Suprapubic skin (tissue), 4 donors: ENCODE measurements at places on chromosomes 5 and 9. TPM values are rescaled to one million over a fixed set of nuclear protein-coding genes. Genes with fewer than 3 reads are reported as not detected.

ORM2 gene
- total RNA-seq = 9.5 TPM

LECT2 gene
- not detected for total RNA-seq

PCDHGC4 gene
- total RNA-seq = 2.7 TPM

FOXD1 gene
- not detected for total RNA-seq

MARCOL gene
- total RNA-seq = not detected

MSX2 gene
- 10.9 TPM for total RNA-seq

PDZD2 gene
- 115 TPM for total RNA-seq

GRCh38 chr5:95151694-95152093, 133.2 kb downstream of the MCTP1 start:
- no peak for DNase-seq
- no peak overlapping the region for H3K4me3 ChIP-seq
- H3K4me1 ChIP-seq = no peaks in the 10 kb centered on the region
- H3K36me3 ChIP-seq = no peaks in the 10 kb centered on the region

- no peaks in the 10 kb centered on the region for H3K4me1 ChIP-seq
- no peak overlapping the region for H3K4me3 ChIP-seq
- no peaks in the 10 kb centered on the region for H3K27me3 ChIP-seq
- H3K36me3 ChIP-seq = no peaks in the 10 kb centered on the region
- H3K27ac ChIP-seq = no peak overlapping the region
Observed at GRCh38 chr5:6542421-6543345, 90.2 kb downstream of the NSUN2 start.

DNA sequence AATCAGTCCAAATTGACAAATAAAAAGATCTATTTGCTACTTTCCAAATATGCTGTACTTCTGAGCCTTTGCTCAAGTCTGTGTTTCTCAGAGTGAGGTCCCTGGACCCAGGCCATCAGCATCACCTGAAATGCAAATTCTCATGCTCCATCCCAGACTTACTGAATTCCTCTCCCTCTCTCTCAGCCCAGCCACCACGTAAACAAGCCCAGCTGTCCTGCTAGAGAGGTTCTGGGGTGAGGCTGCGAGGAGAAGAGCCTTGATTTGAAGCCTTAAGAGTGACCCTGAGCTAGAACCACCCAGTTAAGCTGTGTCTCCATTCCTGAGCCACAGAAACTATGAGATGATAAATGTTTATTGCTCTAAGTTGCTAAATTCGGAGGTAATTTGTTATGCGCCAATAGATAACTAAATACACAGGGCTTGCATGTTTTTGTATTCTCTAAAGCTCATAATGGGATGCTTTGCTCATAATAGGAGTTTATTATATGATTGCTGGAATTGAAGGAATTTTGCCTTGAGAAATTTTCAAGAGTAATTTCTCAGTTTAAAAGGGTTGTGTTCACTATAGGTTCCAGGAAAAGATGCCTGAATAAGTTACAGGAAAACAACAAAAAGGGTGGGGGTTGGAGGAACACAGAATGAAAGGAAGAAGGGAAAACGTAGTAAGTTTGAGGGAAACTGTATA, 98.9 kb upstream of the SPATA31D4 start:
- no peaks in the 10 kb centered on the region for H3K36me3 ChIP-seq
- no peaks in the 10 kb centered on the region for H3K27me3 ChIP-seq
- no peak for DNase-seq
- no peak overlapping the region for H3K4me3 ChIP-seq

DNA sequence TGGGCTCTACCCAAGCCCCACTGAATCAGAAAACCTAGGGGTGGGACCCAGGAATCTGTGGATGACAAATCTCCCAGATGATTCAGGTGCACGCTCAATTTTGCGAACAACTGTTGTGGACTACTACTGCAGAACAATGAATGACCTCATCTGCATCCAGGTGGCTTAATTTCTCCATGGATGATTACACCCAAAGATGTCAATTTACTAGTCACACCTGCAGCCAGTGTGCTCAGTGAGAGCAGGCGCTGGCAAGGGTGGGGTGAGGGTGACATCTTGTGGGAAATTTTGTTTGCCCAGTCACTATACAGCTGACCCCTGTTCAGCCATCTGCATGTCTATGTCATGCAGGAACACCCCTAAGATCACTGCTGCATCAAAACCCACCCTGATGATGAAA, 118.2 kb downstream of the ENTREP1 start:
- peaks cover 20% of the 10 kb centered on the region for H3K36me3 ChIP-seq
- no peak overlapping the region for H3K27ac ChIP-seq
- H3K4me1 ChIP-seq = no peaks in the 10 kb centered on the region
- no peak for DNase-seq

DNA sequence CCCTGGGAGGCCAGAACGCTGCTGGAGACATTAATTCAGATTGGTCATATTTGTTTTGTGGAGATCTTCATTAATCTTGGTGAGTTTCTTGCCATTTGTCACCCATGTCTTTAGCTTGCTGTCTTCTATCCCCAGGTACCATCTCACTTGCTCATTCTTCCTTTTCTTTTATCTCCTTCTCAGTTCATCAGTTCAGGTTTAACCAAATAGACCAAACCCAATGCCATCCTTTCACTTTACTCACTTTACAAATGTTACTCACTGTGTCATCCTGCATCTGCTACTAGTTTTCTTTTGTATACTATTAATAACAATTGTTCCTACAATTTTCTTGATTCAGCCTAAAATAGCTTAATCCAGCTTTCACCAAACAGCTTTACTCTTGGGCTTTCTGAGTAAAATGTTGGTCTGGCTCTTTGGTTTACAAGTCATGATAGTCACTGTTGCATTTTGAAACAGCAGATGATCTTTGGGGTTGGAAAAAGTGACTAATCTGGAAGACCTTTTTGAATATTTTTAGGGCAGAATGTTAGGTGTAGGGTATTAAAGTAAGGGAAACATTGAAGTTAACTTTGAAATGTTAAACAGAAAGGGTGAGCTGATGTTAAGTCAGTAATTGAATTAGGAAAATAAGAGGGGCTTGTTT, 246.9 kb downstream of the ZSWIM6 start:
- peaks cover 4% of the 10 kb centered on the region for H3K4me1 ChIP-seq
- no peak for DNase-seq
- no peaks in the 10 kb centered on the region for H3K36me3 ChIP-seq
- H3K27ac ChIP-seq = no peak overlapping the region
- H3K27me3 ChIP-seq = no peaks in the 10 kb centered on the region
- no peak overlapping the region for H3K4me3 ChIP-seq

GRCh38 chr5:132205385-132206125, 22.1 kb downstream of the P4HA2 start:
- H3K4me3 ChIP-seq = no peak overlapping the region
- H3K36me3 ChIP-seq = peaks cover 55% of the 10 kb centered on the region
- no peaks in the 10 kb centered on the region for H3K27me3 ChIP-seq

- H3K27me3 ChIP-seq = no peaks in the 10 kb centered on the region
- no peak overlapping the region for H3K4me3 ChIP-seq
- no peak overlapping the region for H3K27ac ChIP-seq
Observed at GRCh38 chr9:4059437-4059836, 240.4 kb downstream of the GLIS3 start.

DNA sequence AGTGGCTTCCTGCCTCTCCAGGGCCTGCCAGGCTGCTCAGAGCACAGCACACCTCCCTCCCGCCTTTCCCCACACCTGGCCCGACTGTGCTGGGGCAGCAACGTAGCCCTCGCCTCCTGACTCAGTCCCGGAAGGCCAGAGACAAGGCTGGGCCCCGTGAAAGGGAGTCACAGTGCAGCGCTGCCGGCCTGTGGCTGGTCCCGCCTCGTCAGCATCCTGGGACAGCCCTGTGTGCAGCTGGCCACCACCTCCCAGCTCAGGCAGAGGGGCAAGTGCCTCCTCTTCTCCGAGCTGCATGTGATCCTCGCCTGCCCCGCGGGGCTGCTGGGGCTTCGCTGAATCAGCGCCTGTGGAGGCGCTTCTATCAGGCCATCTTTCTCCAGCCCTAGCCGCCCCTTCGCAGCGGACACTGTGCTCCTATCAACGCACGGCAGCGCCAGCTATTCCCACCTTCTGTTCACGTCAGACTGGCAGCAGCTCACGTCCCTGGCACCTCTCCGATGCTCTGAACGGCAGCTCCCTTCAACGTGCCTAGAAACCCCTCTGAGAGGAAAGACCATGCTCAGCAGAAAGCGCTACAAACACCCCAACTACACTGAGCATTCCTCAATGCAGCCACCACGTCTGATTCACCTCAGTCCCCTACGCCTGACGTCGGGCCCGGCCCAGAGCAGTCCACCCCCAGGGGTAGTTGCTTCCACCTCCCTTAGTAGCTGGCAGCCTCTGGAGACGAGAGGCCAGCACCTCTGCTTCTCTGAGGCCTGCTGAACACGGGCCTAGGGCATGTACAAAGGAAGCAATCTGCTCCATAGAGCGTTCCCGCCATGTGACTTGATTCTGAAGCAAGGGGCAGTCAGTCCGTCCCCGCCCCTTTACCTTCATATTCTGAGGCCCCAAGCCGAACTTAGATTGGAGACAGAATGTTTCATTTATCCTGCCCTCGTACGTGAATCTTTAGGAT, 78.8 kb downstream of the GPR21 start:
- H3K36me3 ChIP-seq = peaks cover 28% of the 10 kb centered on the region

GRCh38 chr5:137735555-137736284, at the start of gene KLHL3:
KLHL3 (minus strand) TSS chr5:137736089; CDS start chr5:137735646, 443 bp downstream.
- no peak for DNase-seq
- H3K4me3 ChIP-seq = peak within 1 kb of the TSS; percentile 50
- no peaks in the 10 kb centered on the region for H3K27me3 ChIP-seq
- H3K36me3 ChIP-seq = no peaks in the 10 kb centered on the region
- H3K27ac ChIP-seq = peak within 1 kb of the TSS; percentile 30

- peaks cover 28% of the 10 kb centered on the region for H3K36me3 ChIP-seq
- peaks cover 36% of the 10 kb centered on the region for H3K4me1 ChIP-seq
- no peak overlapping the region for H3K4me3 ChIP-seq
- DNase-seq = no peak
- H3K27ac ChIP-seq = no peak overlapping the region
Observed at GRCh38 chr9:113598451-113598850, 134.9 kb downstream of the RGS3 start.

DNA sequence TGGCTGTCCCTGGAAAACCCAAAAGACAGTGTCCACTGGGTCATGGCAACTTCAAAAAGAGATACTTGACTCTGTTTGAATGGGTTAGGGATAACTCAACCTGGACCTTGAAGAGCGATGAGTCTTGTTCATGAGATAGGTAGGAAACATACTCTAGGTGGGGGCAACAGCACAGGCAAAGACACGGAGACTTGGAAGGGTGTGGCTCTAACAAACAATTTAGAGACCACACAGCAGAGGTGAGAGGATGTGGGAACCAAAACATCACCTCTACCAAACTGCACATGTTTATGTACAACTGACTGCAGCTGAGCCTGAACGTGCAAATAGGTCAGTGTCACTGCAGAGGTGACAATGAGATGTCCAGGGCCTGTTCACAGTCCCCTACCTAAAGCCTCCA, 247.7 kb upstream of the ADRA1B start:
- H3K4me3 ChIP-seq = no peak overlapping the region
- DNase-seq = no peak
- H3K4me1 ChIP-seq = no peaks in the 10 kb centered on the region
- H3K27me3 ChIP-seq = no peaks in the 10 kb centered on the region
- no peak overlapping the region for H3K27ac ChIP-seq
- no peaks in the 10 kb centered on the region for H3K36me3 ChIP-seq

GRCh38 chr5:67206929-67207328, 10.3 kb upstream of the CD180 start:
- no peak for DNase-seq
- H3K27me3 ChIP-seq = no peaks in the 10 kb centered on the region
- H3K4me1 ChIP-seq = peaks cover 18% of the 10 kb centered on the region
- H3K36me3 ChIP-seq = no peaks in the 10 kb centered on the region
- H3K27ac ChIP-seq = no peak overlapping the region

DNA sequence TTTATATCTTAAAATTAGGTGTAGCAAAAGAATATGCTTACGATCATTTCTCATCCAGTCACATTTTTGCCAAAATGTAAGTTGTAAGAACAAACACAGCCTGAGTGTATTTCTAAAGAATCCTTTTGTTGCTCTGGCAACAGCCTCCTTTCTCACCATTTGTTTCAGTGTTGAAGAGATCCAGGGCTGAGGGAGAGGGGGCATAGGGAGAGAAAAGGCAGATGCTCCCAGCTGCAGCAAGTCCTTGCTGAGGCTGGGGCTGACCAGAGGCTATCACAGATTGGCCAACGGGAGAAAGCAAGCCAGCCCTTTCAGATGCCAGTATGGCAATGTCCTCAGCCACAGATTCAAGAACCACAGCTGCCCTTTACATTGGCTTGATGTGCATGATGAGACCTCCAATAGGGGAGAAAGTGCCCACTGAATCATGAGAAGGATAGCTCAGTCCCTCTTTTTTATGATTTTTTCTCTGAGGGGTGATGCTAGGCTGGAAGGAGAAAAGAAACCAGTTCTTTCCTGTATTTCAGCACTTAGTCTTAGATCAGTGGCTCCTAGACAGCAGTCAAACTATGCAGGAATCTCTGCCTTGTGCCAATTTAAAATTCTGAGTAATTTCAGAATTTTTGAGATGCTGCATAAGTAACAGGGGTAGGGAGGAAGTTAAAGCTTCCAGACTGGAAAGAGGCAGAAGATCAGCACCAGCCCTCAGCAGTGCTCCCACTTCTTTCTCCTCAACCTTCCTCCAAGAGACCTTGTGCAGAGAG, 142.1 kb downstream of the LHFPL2 start:
- no peak for DNase-seq
- H3K4me1 ChIP-seq = peaks cover 56% of the 10 kb centered on the region
- no peak overlapping the region for H3K27ac ChIP-seq
- H3K36me3 ChIP-seq = no peaks in the 10 kb centered on the region
- no peak overlapping the region for H3K4me3 ChIP-seq

GRCh38 chr5:2917524-2917923, 166.0 kb upstream of the IRX2 start:
- no peak for DNase-seq
- H3K27ac ChIP-seq = no peak overlapping the region
- H3K4me3 ChIP-seq = no peak overlapping the region

GRCh38 chr5:16742938-16743337, 126.1 kb upstream of the RETREG1 start:
- H3K4me1 ChIP-seq = peaks cover 7% of the 10 kb centered on the region
- no peak for DNase-seq
- no peak overlapping the region for H3K4me3 ChIP-seq
- H3K27me3 ChIP-seq = no peaks in the 10 kb centered on the region
- no peak overlapping the region for H3K27ac ChIP-seq
- H3K36me3 ChIP-seq = peaks cover 7% of the 10 kb centered on the region

GRCh38 chr5:22643356-22643755, 209.8 kb downstream of the CDH12 start:
- H3K36me3 ChIP-seq = no peaks in the 10 kb centered on the region
- no peak overlapping the region for H3K4me3 ChIP-seq
- no peak overlapping the region for H3K27ac ChIP-seq
